Left kidney (tissue), 8 donors: ENCODE measurements at places on chromosomes 12 and 14.

DNA sequence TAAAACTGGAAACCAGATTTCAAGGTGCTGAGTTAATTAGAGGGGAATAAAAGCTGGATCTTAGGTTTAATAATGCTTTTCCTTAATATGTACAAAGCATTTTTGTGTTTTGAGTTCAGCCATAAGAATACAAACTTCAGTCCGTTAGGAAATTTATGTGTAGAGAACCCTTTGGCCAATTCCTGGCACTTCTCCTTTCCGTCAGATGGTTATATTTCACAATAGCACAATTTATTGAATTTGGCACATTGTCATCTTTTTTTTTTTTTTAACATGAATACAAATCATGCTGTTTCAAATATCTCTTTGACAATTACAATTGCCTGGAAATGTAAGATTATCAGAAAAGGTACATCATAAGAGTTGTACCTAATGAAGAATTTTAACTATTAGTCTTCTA lies 56.2 kb upstream of the DDHD1 start:
- DNase-seq = no peak

DNA sequence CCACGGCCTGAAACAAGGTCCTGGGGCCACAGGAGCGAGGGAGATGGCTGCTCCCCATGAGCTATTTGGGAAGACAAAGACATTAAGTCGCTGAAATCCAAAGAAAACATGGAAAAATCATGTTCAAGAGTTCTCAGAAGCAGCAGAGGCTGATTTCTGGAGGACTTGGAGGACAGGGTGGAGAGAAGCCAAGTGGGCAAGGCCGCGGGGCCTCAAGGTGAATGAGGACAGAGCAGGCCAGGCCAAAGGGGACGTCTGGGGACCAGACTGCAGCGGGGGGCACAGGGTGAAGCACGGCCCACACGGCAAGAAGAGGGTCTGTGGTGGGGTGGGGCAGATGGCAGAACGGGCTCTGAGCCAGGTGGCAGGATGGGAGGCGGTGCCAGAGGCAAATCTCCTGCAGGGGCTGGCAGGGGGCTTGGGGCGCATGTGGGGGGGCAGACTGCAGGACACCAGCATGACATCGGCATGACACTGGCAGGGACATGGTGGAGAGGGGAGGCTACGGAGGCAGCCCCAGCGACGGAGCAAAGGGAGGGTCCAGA lies 48.9 kb downstream of the RNF34 start:
- DNase-seq = no peak

GRCh38 chr14:75278422-75279152 lies at the start of gene FOS:
Gene FOS, plus strand, starts transcription at chr14:75278828. Its CDS starts 155 bp downstream, at chr14:75278983.
- peak; percentile 94 for DNase-seq

- DNase-seq = no peak
Measured at GRCh38 chr12:3973973-3974644, 100.9 kb upstream of the PARP11 start.

- DNase-seq = no peak
Measured at GRCh38 chr12:43008953-43009845, 419.7 kb upstream of the PRICKLE1 start.

GRCh38 chr14:58426670-58427280 lies 556 bp downstream of the TIMM9 start:
- peak; percentile 1 for DNase-seq

DNA sequence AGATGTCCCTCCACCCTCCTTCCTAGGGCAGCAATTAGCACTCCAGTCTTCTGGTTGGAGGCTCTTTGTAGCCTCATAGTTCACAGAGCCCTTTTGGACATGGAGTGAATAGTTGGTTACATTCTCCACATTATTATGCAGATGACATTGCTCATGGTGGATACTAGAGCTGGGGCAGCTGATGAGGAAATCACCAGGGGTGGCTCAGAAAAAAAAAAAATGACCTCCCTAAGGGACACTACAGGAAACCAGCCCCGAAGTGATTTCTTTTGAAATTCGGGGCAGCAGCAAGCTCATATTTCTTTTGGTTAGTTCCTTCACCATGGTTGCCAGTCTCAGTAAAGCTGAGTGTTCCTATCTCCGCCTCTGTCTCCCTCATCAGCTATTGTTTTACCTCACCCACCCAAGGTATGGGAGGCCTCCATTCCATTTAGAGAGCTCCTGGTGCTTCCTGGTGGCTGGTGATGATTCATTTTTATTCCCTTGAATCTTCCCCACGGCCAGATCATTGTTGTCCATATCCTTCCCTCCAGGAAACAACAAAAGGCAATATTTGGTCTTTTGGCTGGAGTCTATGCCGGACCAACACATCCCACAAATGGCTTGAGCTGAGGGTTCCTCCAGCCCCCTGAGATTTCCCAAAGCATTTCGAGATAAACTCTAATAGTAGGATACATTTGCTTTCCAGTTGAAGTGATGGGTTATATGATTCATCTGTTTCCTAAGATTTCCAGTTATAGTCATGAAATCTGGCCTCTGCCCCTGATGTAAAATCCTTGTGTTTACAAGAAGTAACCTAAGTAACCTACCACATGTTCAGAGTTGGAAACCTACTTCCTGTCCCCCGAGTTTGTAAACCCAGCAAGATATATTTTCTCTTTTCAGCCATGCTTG lies 56.2 kb upstream of the NID2 start:
- DNase-seq = no peak

GRCh38 chr12:132115500-132115899 lies 28.6 kb downstream of the DDX51 start:
- DNase-seq = no peak

DNA sequence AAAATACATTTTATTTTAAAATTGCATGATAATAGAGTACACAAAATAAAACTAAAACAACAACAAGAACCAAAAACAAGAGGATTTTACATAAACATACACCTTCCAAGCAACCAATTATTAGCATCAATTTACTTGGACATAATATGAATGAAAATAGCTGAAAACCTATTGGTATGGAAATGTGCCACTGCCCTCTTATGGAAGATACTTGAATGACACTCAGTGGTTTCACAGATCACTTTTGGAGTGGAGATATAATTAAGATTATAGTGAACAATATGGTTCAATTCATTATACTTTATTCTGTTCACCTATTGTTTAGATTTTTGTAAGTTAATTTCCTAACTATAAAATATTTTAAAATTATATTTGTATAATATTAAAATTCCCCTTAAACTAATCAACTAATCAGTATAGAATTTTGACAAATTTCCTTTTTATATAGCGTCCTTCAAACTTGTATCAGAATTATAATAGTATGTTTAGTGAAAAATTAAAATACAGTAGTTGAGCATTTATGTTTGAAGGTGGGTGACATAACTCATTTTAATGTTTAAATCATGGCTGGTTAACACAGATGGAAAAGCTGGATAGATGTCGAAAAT lies 70.1 kb downstream of the SLC6A15 start:
- DNase-seq = peak; percentile 33

DNA sequence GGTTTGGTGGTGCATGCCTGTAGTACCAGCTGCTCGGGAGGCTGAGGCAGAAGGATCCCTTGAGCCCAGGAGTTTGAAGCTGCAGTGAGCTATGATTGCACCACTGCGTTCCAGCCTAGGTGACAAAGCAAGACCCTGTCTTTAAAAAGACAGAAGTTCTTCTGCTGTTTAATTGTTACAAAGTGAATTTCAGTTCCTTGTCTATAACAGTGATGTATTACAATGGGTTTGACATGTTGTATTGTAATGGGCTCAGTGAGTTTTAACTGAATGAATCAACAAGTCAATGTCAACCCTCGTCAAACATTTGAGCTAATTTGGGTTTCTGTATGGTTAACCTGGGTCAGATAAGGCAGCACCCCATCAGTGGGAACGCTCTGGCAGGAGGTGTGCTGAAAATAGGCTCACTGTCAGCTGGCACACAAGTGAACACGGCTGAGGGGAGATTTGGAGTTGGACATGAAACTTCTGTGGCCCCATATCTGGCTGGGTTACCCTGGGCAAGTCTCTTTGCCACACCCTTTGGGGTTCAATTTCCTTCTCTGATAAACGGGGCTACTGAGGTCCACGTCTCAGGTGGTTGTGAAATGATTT lies 14.0 kb upstream of the TRPV4 start:
- no peak for DNase-seq
